ENCODE measurements at places on chromosomes 6 and 20. TPM values are rescaled to one million over a fixed set of nuclear protein-coding genes. Genes with fewer than 3 reads are reported as not detected.

APCDD1L gene
- total RNA-seq: not detected

EYA2 gene
- total RNA-seq: not detected

ESF1 gene
- total RNA-seq: 17.3 TPM

STMND1 gene
- not detected for total RNA-seq

NKAIN4 gene
- total RNA-seq: not detected

BPIFB4 gene
- not detected for total RNA-seq

ABHD16B gene
- not detected for total RNA-seq

DOP1A gene
- total RNA-seq: 8.8 TPM

NT5E gene
- total RNA-seq: 3.8 TPM

PPP1R14C gene
- 0.21 TPM for total RNA-seq

LAMA2 gene
- 0.15 TPM for total RNA-seq

SSTR4 gene
- not detected for total RNA-seq

C20orf144 gene
- 0.31 TPM for total RNA-seq

BHLHE23 gene
- total RNA-seq: not detected

PACRG gene
- not detected for total RNA-seq

GTSF1L gene
- total RNA-seq: not detected

TFB1M gene
- 45.1 TPM for total RNA-seq

MCCD1 gene
- not detected for total RNA-seq

AKAP12 gene
- total RNA-seq: 3.6 TPM

PDE10A gene
- not detected for total RNA-seq

NKX2-4 gene
- total RNA-seq: not detected

Measured in activated CD4-positive, alpha-beta memory T cell treated with anti-CD3 and anti-CD28 coated beads for 36 hours (primary cell).